HCT116 (cell line): ENCODE measurements at places on chromosomes 2 and 18. TPM values are rescaled to one million over a fixed set of nuclear protein-coding genes. Genes with fewer than 3 reads are reported as not detected.

DNA sequence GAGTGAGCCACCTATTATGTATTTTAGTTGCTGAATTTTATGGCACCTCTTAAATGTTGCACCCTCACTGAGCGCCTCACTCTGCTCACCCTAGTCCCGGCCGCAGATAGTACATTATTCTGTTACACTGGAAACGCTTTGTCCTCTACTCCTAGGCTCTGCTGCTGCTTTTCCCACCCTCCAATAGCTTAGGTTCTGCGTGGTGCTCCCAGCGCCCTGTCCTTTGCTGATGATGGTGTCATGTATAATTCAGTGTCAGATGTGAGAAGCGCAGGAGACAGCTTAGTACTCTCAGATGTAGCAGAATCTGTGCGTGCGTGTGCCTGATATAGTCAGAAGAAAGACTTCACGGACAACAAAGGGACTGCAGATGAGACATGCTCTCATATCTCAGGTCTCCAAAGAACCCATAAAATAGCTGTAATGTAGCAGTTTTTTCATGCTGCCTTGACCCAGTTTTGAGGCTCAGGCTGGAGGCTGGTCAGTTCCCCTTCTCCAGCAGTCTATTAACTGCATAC lies 1.4 kb upstream of the REEP1 start:
- H3K4me3 ChIP-seq: peak overlapping the region; percentile 63; the same call in 1 of the 2 replicates
- H3K27ac ChIP-seq: no peak overlapping the region
- H3K27me3 ChIP-seq: peaks cover 14% of the 10 kb centered on the region; the same call in 1 of the 2 replicates
- H3K4me1 ChIP-seq: peaks cover 20% of the 10 kb centered on the region

GRCh38 chr2:11949732-11950523 lies 203.5 kb downstream of the LPIN1 start:
- H3K4me1 ChIP-seq: no peaks in the 10 kb centered on the region
- DNase-seq: no peak
- no peak overlapping the region for H3K4me3 ChIP-seq
- H3K36me3 ChIP-seq: no peaks in the 10 kb centered on the region

DNA sequence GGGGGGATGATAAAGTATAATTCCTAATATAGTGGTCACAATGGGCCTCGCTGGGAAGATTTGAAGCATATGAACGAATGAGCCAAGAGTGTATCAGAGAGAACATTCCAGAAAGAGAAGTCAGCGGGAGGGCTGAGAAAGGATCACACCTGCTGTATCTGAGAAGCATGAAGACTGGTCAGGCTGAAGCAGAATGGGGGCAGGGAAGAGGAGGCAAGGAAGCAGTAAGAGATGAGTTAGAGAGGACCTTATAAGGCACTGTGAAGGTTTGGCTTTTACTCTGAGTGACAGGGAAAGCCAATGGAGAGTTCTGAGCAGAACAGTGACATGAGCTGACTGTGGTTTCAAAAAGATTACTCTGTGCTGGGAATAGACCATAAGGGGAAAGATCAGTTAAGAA lies 73.5 kb downstream of the CHN1 start:
- no peak overlapping the region for H3K4me3 ChIP-seq
- H3K27ac ChIP-seq: no peak overlapping the region
- H3K36me3 ChIP-seq: no peaks in the 10 kb centered on the region
- no peaks in the 10 kb centered on the region for H3K4me1 ChIP-seq
- H3K27me3 ChIP-seq: no peaks in the 10 kb centered on the region

The SP140 gene
- total RNA-seq: 2.6 TPM
